Uterus (tissue), 4 donors: ENCODE measurements at places on chromosomes 4 and X. TPM values are rescaled to one million over a fixed set of nuclear protein-coding genes. Genes with fewer than 3 reads are reported as not detected.

CXorf49 gene
- not detected for total RNA-seq

HMGN5 gene
- 5.3 TPM for total RNA-seq

PPAT gene
- total RNA-seq, result 29.0 TPM

TMSB15A gene
- 0.88 TPM for total RNA-seq

SAGE1 gene
- not detected for total RNA-seq

RTL5 gene
- total RNA-seq, result 2.4 TPM

TBC1D8B gene
- total RNA-seq, result 5.3 TPM

TCEAL3 gene
- 120 TPM for total RNA-seq

CT45A1 gene
- not detected for total RNA-seq

CRMP1 gene
- 2.9 TPM for total RNA-seq

FABP2 gene
- not detected for total RNA-seq

PAGE5 gene
- not detected for total RNA-seq

SNCA gene
- 27.4 TPM for total RNA-seq

ATP8A1 gene
- 21.3 TPM for total RNA-seq

FAM184B gene
- total RNA-seq, result not detected

ZBTB49 gene
- 8.5 TPM for total RNA-seq

KIAA0232 gene
- total RNA-seq, result 78.8 TPM

CD38 gene
- 0.26 TPM for total RNA-seq

FHL1 gene
- 745 TPM for total RNA-seq

XAGE1A gene
- total RNA-seq, result not detected

HGFAC gene
- total RNA-seq, result 0.28 TPM

PTCHD1 gene
- total RNA-seq, result 7.6 TPM

ESX1 gene
- total RNA-seq, result not detected

GIMD1 gene
- total RNA-seq, result not detected

IL1RAPL2 gene
- 2.1 TPM for total RNA-seq

CACNA1F gene
- not detected for total RNA-seq

SLC6A14 gene
- total RNA-seq, result not detected

CRLF2 gene
- total RNA-seq, result not detected

RRH gene
- total RNA-seq, result not detected

MAGEB17 gene
- total RNA-seq, result not detected

CLDN22 gene
- not detected for total RNA-seq

TAF7L gene
- total RNA-seq, result not detected

CXCL5 gene
- not detected for total RNA-seq

AGTR2 gene
- 128 TPM for total RNA-seq

SASH3 gene
- 3.7 TPM for total RNA-seq

HTR2C gene
- total RNA-seq, result not detected

IL13RA2 gene
- total RNA-seq, result not detected

EDA gene
- total RNA-seq, result 13.5 TPM

ARAP2 gene
- 10.5 TPM for total RNA-seq

NAA11 gene
- not detected for total RNA-seq

MAGEA3 gene
- total RNA-seq, result not detected

BEND4 gene
- 0.29 TPM for total RNA-seq

OCIAD1 gene
- 683 TPM for total RNA-seq

PNMA5 gene
- 0.07 TPM for total RNA-seq

ASMT gene
- 0.21 TPM for total RNA-seq

C4orf50 gene
- total RNA-seq, result not detected

NAP1L3 gene
- 10.1 TPM for total RNA-seq

SULT1E1 gene
- total RNA-seq, result 539 TPM

GAGE12F gene
- total RNA-seq, result not detected

DIPK2B gene
- total RNA-seq, result 21.2 TPM

RHOXF2B gene
- total RNA-seq, result not detected

INPP4B gene
- 51.5 TPM for total RNA-seq

FGD1 gene
- 7.1 TPM for total RNA-seq
